ENCODE measurements at places on chromosomes 16 and 17.

DNA sequence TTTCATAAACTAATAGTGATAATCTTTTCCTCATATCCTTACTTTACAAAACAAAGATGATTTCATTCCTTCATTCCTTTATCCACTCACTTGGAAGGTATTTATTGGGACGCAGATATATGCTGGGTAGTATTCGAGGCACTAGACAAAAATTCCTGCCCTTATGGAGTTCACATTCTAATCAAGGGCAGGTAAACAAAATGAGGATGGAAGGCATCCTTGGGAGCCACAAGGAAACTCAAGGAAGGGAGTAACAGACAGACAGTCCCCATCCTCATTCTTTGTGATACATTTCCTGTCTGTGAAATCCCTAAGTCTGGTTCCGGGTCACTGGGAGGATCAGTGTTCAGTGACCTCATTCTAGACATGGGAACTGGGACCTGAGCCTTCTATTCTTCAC lies 45.2 kb downstream of the SLC6A2 start:
- no peak for DNase-seq

DNA sequence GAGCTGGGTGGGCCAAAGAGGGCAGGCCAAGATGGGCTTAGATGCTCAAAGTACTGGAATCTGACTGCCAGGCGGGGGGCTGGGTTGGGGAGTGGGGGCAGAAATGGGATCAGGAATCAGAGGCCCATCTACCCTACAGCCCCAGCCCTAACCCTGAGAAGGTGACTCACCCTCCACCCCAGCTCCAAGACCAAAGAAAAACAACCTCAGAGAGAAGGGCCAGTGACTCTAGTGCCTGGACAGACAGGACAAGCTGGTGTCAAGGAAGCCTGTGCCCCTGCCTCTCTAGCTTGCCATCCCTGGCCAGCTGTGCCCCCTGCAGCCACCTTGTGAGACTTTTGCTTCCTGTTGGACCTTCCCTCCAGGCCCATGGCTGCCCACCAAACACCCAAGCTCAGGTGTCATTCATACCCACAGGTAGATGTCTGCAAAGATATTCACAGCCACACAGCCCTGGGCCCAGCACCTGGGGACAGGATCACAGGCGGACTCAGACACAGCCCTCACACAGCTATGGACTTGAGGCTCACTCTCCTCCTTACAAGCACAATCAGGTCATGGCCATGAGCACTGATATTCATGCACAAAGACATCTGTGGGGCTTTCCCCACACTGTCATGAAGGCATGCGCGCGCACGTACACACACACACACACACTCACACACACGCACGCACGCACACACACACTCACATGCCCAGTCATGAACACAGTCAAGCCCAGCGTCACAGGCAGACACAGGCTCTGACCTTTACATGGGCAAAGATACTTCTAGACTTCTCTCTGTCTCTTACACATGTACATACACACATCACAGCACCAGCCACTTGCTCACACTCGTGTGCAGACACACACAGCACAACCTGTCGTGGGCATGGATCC lies 2.8 kb downstream of the WNT3 start:
- no peak for DNase-seq

- DNase-seq = no peak
Observed at GRCh38 chr16:87145181-87146176, 171.7 kb downstream of the C16orf95 start.

DNA sequence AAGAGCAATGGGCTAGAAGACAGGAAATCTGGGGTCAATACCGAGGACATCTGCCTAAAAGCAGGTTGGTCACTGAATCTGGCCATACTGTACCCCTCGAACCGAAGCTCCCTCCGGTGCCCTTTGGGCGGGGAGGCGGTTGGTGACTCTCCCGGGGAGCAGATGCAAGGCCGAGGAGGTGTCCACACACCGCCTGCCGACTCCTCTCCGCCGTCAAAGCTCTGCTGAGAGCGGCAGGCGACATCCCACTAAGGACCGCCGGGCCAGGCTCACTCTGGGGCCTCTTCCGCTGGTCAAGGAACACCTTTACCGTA lies 458 bp downstream of the ZNF200 start:
- no peak for DNase-seq

DNA sequence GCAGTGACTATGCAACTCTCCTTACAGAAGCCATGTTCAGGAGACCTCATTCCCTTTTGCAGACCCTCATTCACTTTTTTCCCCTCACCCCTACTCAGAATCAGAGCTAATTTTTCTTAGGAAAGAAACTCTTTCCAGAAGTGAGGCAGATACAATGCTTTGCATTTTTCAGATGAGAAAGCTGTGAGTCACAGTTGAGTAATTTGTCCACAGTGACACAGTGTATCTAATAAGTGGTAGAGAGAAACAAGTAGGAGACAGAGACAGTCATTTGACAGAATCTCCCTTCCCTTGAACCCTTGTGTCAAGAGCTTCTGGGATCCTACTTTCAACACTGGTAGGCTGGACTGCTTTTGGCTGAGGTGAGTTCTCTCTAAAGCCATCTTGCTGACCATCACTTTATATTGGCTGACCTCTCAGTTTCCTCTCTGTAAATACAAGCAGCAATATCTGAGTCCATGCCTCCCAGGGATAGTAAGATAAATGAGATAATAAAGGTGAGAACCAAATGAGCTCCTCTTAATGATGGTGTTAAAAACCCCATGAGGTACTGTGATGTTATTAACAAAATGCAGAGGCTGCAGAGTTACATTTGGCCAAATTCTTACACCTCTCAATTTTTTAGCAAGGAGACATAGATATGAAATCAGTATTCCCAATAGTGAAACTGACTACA lies 130.8 kb downstream of the CA10 start:
- no peak for DNase-seq
